ENCODE measurements at places on chromosomes 3 and 15.

GRCh38 chr15:41160639-41161315 is 44.7 kb upstream of the INO80 start:
- DNase-seq, result no peak

DNA sequence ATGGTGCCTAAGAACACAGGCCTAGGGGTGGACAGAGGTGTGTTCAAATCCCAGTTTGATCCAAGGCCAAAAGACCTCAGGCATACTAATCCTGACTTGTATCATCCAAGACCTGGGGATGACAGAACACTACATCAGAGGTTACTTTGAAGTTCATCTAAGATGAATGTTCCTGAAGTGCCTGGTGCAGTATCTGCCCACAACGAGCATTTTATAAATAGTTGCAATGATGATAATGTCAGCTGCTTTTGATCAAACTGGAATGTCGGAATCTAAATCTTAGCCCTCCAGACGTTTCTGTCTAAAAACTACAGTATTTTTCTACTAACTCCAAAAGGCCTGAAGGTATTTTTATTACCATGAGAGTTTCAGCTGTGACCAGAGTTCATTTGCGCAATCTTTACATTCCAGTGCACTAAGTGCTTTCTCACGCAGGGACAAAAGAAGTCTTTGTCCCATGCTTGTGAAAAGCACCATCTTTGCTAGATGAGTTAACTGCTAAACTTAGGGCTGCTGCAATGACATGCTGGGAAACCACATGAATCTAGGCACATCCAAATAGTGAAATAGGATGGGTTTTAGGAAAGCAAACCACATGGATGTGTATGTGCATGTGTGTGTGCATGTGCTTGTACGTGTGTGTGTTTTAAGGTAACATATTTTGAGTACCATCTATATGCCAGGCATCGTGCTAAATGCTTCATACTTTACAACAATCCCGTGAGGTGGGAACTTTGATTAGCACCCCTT is 18.1 kb downstream of the ANXA2 start:
- no peak for DNase-seq

- DNase-seq, result no peak
Observed at GRCh38 chr3:109910772-109911171, 573.4 kb upstream of the DPPA4 start.

DNA sequence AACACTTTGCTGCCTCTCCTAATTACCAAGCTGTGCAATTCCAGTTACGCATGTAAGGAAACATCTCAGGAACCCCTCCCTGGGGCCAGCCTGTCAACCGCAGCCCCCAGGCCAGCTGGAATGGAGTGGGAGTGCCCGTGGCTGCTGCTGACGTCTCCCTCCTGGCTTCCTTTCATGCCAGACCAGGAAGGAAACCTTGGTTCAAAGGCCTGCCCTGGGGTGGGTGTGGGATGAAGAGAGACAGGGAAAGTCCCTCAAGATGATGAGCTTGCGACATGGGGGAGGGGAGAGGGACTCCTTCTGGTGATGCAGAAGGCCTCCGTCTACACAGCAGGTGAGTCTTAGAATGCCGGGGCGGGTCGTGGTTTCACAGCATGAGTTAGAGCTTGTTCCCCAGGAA is 11.4 kb upstream of the CYP11A1 start:
- DNase-seq, result no peak

All from NCI-H1417 treated with DMSO at 0.1 percent for 48 hours (cell line).